ENCODE measurements at places on chromosomes 3 and 15.

DNA sequence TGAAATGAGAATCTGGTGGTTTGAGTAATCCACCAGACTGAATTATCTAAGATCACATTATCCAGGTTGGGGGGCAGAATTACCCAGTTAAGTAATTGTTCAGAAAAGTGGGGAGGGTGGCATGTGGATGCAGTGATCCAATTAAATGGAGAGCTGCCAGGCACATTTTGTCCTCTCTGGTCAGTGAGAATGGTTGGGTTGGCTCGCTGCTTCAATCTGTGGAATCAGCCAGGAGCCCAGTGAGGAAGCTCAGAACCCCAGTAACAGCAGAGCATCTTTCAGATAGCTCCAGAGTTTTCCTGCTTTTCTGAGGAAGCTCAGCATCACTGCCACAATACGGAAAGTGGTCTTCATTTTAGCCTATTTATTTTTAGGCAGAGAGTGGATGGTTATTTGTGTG lies 6.4 kb upstream of the EXOG start:
- ATAC-seq = no peak

GRCh38 chr3:27293939-27294338 lies 75.2 kb downstream of the NEK10 start:
- no peak for ATAC-seq

DNA sequence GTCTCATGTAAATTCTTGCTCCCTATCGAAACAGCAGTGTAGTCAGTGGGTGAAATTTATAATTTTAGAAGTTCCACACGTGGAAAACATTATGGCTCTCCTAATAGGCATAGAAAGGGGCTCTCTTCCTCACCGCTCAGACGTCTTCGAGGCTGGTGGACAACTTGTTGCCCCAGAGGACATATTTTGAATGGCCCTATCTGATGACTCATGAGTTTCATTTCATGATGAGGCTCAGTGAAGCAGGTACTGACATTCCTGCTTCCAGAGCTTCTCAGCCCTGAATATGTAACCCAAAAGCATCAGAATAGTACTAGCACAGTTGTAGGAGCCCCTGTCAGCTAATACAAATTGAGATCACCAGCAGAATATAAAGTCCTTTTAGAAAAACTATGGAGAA lies 117.9 kb downstream of the HERC1 start:
- no peak for ATAC-seq

DNA sequence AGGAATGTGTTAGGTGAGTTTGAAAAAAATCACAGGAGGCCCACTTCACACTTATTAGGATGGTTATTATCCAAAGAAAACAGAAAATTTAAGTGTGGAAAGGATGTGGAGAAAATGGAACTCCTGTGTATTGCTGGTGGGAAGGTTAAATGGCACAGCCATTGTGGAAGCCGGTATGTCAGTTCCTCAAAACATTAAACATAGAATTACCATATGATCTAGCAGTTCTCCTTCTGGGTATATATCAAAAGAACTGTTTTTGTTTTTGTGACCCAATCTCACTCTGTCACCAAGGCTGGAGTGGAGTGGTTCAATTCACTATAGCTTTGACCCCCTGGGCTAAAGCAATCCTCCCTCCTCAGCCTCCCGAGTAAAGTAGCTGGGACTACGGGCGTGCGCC lies 10.4 kb upstream of the ZFYVE19 start:
- ATAC-seq = no peak

GRCh38 chr3:172262991-172263608 lies 185.2 kb downstream of the GHSR start:
- no peak for ATAC-seq

DNA sequence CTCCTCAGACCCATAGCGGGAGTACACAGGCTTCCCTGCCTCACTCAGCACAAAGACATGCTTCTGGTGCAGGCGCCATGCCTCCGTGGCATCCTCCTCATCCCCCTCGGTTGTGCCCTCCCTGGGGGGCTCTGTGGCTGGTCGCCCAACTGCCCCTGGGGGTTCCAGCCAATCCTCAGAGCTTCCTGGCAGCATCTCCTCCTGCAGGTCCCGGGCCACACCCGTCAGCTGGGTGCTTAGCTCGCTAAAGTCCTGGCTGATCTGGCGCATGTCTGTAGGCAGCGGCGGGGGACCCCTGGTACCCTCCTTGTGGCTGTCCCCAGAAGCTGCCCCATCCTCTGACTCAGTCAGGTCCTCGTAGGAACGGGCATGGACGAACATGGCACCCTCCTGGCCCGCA lies 7.9 kb upstream of the MST1R start:
- ATAC-seq = no peak

GRCh38 chr3:155629056-155629455 lies 115.8 kb downstream of the PLCH1 start:
- no peak for ATAC-seq

DNA sequence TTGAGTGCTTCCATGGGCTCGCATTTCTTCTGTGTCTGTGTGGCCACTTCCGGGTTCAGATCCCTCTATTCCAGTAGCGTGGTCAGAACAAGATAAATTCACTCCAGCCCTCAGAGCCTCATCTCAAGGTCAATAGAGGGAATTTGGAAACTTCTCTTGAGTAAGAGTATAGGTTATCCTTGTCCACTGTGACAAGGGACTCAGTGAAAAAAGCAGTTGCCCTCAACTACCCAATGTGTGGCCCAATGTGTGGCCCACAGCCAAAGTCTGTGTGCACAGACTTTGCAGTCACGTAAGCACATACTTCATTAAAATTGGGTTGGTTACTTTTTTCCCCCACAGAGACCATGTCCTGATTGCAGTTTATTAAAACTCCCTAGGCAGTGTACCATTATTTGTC lies 305.6 kb upstream of the SEMA6D start:
- no peak for ATAC-seq

GRCh38 chr3:169237201-169237600 lies 426.3 kb downstream of the MECOM start:
- ATAC-seq = no peak

DNA sequence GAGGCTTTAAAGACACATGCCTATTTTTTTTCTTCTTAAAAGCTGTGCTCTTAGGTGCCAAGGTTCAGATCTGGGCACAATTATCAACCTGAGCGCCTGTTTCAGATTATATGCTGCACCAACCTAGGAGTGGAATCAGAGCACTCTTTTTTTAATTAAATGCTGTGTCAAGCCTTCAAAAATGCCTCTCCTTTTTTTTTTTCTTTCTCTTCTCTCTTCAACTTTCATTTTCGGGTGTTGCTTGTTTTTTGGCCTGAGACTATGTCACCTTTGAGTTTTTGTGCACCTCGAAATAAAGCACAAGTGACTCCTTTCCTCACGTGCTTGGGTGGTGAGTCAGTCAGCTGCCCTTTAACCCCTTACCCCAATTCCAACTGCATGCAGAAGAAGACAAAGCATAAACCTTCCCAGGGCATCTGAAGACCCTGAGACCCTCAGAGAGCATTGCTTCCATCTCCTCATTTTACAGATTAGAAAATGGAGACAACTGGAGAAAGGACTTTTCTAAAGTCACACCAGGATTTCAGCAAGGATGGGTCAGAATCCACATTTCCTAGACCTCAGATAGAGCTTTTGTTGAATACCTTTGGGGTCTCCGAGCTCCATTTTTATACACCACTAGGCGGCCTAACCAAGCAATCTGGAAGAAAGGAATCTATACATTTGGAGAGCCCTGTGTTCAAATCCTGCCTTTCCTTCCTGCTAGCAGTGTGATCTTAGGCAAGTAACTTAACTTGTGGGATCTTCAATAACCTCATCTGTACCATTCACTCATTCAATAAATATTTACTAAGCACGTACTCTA lies 631 bp upstream of the PRICKLE2 start:
- ATAC-seq = no peak

DNA sequence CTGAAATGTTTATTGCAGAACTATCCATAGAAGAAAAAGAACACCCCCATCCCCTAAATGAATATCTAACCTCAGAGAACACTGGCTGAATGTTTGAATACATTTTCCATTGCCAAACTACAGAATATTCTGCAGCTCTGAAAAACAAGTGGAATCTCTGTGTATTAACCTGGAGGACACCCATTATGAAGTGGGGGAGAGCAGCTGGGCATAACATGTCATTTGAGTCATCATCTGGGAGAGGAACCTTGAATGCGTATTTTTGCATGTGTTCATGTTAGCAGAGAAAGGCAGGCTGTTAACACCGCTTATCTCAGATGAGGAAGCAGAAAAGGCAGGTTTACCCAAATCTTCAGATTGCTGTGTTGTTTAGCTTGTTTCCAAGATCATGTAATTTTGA lies 31.5 kb downstream of the ESYT3 start:
- ATAC-seq = no peak

DNA sequence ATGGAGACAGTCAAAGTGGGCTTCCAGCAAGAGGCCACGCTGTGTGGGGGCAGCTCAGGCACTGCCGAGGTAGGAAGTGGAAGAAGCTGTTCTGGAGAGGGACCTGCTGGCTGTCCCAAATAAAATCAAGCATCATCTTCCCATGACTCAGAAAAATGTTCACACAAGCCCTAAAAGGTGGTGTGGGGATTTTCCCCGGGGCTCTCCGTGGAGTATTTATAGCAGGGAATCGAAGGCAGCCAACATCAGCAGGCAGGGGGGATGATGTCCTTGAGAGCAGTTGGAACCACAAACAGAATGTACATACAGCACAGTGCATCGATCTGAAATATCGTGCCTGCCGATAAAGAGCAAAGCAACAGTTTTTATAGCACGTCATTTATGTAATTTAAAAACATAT lies 27.6 kb downstream of the PRR23E start:
- ATAC-seq = no peak

- ATAC-seq = no peak
Observed at GRCh38 chr15:36527235-36528162, 51.9 kb upstream of the CDIN1 start.

- no peak for ATAC-seq
Observed at GRCh38 chr3:194007592-194008337, 128.2 kb upstream of the HES1 start.

DNA sequence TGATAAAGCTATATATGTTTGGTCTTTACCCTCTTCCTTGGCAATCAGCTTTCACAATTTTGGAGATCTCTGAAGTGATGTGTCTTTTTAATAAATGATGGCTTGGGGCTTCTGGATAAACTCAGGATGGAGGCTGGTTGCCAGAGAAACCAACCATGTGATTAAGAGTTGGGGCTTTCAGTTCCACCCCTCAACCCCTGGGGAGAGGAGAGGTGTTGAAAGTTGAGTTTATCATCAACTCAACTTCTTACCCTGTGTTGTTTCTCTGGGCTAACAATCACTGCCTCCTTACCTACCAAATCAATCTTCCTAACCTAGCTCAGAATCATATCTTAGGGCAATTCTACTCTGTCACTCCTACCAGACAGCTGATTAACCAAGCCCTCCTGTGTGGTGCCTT lies 735.8 kb downstream of the ZPLD1 start:
- ATAC-seq = no peak

DNA sequence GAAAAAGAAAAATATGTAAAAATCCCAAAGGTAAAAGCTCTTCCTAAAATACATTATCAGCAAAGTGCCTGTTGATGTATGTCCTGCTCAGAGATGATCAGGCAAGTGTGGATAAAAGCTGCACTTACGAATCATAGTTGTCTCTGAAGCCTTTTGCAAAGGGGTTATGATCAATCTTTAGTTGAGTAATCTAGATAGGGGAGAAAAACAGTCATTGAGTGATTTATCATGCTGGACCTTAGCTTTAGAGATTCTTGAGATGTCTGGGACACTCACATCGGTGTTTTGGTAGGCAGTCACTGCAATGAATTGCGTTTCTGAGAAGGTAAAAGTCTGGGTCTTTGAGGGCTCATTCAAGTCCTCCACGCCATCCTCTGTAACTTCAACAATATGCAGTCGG lies 3.7 kb downstream of the EOMES start:
- ATAC-seq = no peak

DNA sequence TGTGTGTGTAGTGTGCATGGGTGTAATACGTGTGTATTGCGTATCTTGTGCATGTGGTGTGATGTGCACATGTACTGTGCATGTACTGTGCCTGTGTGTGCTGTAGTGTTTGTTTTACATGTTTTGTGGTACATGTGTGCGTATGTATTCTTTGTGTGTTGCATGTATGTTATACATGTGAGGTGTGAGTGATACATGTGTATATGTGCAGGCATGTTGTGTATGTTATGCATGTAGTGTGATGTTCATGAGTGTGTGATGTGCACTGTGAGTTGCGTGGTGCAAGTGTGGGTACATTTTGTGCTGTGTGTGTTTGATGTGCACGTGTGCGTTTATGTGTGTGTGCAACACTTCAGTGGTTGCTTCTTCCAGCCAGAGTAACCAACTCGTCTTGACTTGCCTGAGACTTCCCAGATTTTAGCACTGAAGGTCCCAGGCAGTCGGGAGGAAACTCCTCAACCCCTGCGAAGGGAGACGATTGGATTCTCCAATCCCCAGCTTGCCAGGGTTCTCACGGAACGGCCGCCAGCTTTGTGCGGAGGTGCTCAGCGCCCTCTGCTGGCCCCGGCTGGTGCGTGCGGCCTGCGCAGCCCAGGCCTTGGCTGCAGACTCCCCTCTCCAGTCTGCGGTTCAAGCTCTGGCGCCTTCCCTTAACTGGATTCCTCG lies 3.6 kb downstream of the GALNT15 start:
- peak; percentile 69 for ATAC-seq

DNA sequence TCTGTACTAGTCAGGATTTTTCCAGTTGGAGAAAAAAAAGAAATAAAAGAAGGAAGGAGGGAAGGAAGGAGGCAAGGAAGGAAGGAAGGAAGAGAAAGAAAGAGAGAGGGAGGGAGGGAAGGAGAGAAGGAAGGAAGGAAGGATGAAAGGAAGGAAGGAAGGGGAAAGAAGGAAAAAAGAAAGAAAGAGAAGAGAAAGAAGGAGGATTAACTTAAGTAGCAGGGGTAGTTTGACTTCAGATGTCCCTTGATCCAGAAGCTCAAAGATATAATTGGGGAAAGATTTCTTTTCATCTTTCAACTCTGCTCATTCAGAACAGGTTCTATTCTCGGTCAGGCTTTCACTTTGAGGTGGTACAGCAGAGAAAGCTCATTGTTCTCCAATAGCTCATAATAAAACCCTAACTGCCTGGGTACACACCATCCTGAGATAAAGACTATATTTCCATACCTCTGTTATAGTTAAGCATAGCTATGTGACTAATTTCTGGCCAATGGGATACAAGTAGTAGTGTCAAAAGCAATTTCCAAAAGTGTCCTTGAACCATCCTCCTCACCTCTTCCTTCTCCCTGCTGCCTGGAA lies 23.5 kb upstream of the STT3B start:
- ATAC-seq = no peak

- ATAC-seq = peak; percentile 85
Observed at GRCh38 chr3:152737021-152737908, 97.7 kb upstream of the P2RY1 start.

DNA sequence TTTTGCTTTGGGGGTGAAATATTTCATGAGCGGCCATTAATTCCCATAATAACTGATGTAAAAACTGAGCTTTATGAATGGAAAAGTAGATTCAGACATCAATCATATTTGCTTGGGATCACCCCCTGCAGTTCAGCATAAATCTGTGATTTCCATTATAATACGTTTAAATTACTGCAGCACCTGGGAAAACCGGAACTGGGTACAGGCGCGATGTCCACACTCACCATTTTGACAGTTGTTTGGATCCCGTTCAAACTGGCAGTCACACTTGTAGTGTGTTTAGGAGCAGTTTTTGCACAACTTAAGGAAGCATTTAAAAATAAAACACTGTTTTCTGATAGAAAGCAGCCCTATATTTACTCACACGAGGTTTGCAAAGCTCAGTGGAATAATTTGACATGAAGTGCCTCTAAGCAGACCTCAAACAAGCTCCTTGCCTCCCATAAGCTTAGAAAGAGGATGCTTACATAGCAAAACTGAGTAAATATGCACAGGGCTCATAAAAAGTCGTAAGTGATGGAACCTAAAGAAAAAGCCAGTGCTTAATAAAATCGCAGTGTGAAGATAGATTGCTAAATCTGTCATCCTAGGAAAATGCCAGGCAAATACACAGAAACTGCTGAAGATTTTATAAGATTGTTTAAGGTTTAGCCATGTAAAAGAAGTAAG lies 377.6 kb downstream of the PTPRG start:
- ATAC-seq = no peak

Measured in stimulated activated memory B cell treated with anti-CD40 and anti-IgM and Interleukin-4, amounts not matched to agents 10 μg/mL and 1 μg/mL and 100 μg/mL, for 72 hours (primary cell).